ENCODE measurements at places on chromosomes 2 and 18. TPM values are rescaled to one million over a fixed set of nuclear protein-coding genes. Genes with fewer than 3 reads are reported as not detected.

- no peaks in the 10 kb centered on the region for H3K36me3 ChIP-seq
- DNase-seq, result no peak
- H3K4me3 ChIP-seq, result no peak overlapping the region
- H3K4me1 ChIP-seq, result peaks cover 13% of the 10 kb centered on the region
Measured at GRCh38 chr18:59142274-59142673, 2.6 kb downstream of the SEC11C start.

Gene CKAP2L
- 17.7 TPM for total RNA-seq

Gene NPHP1
- total RNA-seq, result 12.2 TPM

Gene ATP8B1
- 16.7 TPM for total RNA-seq

DNA sequence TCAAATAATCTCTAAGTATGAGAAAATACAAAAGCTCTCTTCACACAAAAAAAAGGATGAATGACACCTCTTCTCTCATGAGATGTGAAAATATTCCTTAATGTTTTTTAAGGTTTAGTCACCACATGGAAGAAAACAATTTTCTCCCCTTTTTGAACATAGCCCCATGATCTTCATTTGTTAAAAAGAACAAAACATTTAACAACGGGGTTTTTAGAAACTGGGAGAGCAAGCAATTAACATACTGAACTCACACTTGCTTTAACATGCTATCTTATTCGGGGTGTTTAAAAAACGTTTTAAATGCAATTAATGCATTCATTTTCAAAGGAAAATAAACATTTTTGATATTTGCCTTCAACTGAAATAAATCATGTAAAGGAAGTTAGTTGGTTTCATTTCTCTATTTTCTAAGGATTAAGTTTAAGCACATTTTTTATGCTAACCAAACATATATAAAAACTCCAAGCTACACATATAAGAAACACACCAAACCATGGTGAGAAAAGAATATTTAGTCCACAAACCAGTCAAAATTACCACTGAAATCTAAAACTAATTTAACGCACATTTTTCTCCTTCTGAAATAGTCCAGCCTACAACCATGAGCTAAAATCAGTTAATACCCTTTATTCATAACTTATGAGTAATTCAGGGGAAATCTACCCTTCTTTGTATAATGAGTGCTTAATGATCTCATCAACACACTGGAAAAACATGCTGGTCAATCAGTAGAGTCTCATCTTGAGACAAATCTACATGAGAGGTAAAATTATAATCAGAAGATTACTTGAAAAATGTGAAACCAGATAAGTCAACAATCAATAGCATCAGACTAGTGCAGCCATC lies 8.2 kb downstream of the FBXO11 start:
- no peak overlapping the region for H3K4me3 ChIP-seq
- no peak for DNase-seq
- peaks cover 14% of the 10 kb centered on the region for H3K36me3 ChIP-seq
- peaks cover 16% of the 10 kb centered on the region for H3K4me1 ChIP-seq
- no peaks in the 10 kb centered on the region for H3K27me3 ChIP-seq

DNA sequence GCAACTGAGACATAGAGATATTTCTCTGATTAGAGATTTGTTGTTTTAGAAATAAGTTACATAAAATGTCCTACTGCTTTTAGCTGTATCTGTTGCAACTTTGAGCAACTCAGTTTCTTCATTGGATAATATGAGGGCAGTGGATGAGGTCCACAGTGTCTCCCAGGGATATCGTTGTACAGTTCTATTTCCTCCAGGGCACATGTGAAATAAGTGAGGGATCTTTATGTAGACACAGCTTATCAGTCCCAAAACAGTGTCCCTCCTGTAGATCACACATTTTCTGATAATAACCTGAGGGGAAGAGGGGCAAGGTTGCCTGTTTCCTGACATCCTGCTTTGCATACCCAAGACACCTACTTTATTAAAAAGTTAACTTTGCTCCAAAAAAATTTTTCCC lies 1231.2 kb upstream of the ZEB2 start:
- H3K4me3 ChIP-seq, result no peak overlapping the region
- no peak for DNase-seq
- H3K36me3 ChIP-seq, result no peaks in the 10 kb centered on the region

Gene ASPRV1
- 0.30 TPM for total RNA-seq

Gene POTEI
- total RNA-seq, result not detected

GRCh38 chr2:29065068-29065811 lies 9.1 kb downstream of the PCARE start:
- H3K4me1 ChIP-seq, result no peaks in the 10 kb centered on the region
- H3K27ac ChIP-seq, result no peak overlapping the region
- no peak overlapping the region for H3K4me3 ChIP-seq
- no peaks in the 10 kb centered on the region for H3K27me3 ChIP-seq
- no peaks in the 10 kb centered on the region for H3K36me3 ChIP-seq

GRCh38 chr2:223863491-223863890 lies 26.1 kb upstream of the AP1S3 start:
- peaks cover 45% of the 10 kb centered on the region for H3K4me1 ChIP-seq
- no peak for DNase-seq
- no peak overlapping the region for H3K4me3 ChIP-seq

Gene POTEF
- total RNA-seq, result not detected

Gene ACADL
- total RNA-seq, result 0.24 TPM

- no peaks in the 10 kb centered on the region for H3K27me3 ChIP-seq
- H3K36me3 ChIP-seq, result no peaks in the 10 kb centered on the region
- H3K4me3 ChIP-seq, result no peak overlapping the region
- DNase-seq, result no peak
Measured at GRCh38 chr2:23915327-23915726, 11.6 kb downstream of the ATAD2B start.

Gene CXCR2
- total RNA-seq, result not detected

Gene KCNIP3
- total RNA-seq, result 3.5 TPM
